CD4-positive, alpha-beta memory T cell (primary cell): ENCODE measurements at places on chromosomes 6 and 20.

GRCh38 chr20:45450097-45450818 is 19.3 kb upstream of the WFDC2 start:
- peak; percentile 46 for DNase-seq

GRCh38 chr6:78353040-78353439 is 514.3 kb upstream of the IRAK1BP1 start:
- no peak for DNase-seq

DNA sequence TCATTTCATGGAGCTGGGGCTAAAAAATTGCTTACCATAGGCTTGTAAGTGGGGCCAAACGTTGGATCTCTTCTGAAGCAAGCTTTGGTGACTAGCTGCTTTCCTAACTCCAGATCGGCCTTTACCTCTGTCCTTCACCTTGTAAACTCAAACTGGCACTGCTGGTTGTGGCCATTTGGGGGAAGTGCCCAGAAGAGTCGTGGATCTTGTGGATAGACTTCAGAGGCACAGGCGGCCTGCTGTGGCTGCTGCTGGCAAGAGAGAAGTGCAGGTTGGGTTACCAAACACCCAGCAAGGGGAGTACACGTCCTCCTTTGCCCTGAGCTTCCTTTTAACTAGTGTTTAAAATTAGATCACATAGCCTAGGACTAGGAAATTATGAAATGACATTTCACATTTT is 36.8 kb upstream of the KLHL31 start:
- DNase-seq = no peak

GRCh38 chr20:62461157-62461556 is 14.6 kb downstream of the GATA5 start:
- DNase-seq = no peak

- peak; percentile 43 for DNase-seq
These were observed 7.3 kb upstream of the YTHDF1 start for GRCh38 chr20:63223121-63223825.

DNA sequence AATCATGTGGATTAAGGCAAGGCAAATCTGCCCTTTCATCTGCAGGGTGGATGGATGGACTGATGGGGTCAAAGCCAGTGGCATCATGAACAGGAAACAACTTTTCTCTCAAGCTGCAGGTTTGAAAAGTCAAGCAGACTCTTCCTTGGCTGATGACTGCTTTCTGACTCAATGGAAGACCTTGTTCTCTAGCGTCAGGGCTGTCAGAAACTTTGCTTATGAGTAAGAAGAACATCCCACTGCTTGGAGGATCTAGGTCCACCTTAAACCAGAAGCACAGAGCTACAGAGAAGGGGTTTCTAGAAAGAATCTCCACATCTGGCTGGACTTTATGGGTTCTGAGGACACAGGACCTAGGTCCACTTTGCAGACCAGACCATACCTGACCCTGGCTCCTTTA is 36.3 kb upstream of the CST5 start:
- no peak for DNase-seq
